ENCODE measurements at places on chromosomes 4 and X.

DNA sequence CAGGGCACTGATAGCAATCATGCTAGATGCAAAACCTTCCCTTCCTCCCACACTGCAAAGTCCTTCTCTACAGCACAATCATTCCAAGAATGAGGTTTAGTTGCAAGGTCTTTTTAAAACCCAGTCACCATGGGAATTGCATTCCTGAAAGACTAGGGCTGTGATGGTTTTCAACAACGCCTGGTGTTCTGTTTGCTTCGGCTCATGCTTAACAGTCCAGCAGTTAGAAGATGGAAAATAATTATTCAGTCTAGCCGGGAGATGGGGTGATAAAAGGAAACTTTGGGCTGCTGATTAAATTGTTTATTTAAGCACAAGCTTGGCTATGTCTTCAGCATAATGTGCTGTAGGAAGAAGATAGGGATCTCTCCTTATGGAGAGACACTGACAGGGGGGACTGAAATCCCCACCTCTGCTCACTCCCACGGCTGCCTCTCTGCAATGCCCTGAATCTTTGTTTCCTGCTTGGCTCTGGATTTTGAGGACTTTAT, 211.4 kb downstream of the MID1IP1 start:
- DNase-seq: peak; percentile 8

- DNase-seq: no peak
Observed at GRCh38 chrX:97096385-97096784, 212.7 kb downstream of the RPA4 start.

DNA sequence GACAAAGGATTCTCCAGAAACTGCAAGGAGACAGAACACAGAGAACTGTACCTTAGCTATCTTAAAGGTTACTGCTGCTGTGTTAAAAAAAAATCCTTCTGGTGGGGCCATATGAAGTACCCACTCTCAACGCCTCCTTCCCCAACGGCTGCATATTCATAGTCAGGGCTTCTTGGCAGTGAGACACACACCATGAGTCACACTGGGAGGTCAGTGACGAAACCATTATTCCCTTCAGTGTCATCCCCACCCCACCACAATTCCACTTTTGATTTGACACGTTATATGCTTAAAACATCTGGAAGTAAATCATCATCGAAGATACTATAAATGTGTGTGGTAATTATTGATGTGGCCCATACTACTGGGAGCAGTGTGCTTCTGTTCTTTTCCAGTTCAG, 271.5 kb downstream of the LDB2 start:
- no peak for DNase-seq

DNA sequence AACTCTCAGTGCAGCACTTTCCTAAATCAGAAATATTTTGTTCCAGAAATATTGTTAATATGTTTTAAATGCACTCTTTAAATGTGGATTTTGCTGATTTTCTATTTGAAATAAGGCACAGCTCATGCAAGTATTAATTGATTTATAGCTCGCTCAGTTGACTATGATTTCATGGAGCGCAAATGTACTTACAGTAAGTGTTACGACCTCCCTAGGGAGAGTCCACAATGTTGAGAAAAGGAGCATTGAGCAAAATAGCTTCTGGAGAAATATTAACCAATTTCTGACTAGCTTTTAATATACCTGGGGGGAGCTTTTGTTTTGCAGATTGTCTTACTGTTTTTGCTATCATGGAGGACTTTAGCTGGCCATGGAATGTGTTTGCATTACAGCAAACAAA, 1687.5 kb downstream of the STIM2 start:
- no peak for DNase-seq

- no peak for DNase-seq
Observed at GRCh38 chr4:11196927-11197522, 231.7 kb downstream of the HS3ST1 start.

DNA sequence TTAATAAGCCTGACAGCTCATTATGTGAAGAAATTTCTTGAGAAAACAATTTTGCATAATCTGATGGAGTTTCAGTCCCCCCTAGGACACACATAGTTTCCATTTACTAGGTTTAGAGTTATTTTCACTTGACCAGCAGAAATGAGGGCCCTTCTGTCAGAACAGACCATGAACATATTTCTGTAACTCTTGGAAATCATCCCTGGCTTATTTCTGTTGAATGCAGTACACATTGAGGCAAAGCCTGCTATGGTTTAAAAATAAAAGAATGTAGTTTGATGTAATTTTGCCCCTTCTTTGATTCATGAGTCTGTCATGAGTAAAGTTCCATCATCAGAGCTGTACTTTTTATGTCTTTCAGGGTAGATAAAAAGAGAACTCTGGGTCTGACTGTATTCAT, 104.6 kb upstream of the ETNPPL start:
- no peak for DNase-seq

- peak; percentile 71 for DNase-seq
Observed at GRCh38 chrX:19177721-19178120, 55.5 kb upstream of the ADGRG2 start.

DNA sequence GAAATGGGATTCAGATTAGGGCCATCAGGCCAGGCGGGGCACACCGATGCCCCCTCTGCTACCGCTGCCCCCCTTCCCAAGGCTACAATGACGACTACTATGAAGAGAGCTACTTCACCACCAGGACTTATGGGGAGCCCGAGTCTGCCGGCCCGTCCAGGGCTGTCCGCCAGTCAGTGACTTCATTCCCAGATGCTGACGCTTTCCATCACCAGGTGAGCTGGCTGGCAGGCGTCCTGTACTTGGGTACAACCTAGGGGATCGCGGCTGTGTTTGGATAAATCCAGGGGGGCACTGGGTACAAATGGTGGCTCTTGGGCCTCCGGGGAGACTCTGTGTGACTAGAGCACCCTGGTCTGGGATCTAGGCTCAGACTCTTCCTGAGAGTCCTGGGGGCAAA, 1.1 kb downstream of the EMD start:
- DNase-seq: no peak

GRCh38 chr4:2781911-2782310, 11.0 kb upstream of the SH3BP2 start:
- no peak for DNase-seq

DNA sequence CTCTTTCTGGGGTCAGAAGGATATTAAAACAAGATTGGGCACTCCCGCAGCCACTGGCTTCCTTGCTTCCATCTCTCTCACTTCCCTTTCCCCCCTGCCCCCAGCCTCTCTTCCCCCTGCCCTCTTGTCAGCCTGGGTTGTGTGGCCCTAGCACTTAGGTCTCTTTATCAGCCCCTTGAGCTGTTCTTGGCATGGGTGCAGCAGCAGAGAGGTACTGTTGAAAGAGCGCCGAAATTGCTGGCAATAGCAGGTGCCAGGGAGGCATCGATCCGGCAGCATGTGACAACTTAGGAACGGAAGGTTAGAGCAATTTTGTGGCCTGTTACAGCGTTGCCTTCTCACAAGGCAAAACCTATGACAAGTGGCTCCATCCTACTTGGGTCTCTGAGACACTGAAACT, 333.1 kb upstream of the IGFBP7 start:
- no peak for DNase-seq

GRCh38 chrX:11408109-11408405, 114.8 kb downstream of the AMELX start:
- no peak for DNase-seq

GRCh38 chrX:109843963-109844751, 111.1 kb upstream of the ACSL4 start:
- DNase-seq: peak; percentile 36

DNA sequence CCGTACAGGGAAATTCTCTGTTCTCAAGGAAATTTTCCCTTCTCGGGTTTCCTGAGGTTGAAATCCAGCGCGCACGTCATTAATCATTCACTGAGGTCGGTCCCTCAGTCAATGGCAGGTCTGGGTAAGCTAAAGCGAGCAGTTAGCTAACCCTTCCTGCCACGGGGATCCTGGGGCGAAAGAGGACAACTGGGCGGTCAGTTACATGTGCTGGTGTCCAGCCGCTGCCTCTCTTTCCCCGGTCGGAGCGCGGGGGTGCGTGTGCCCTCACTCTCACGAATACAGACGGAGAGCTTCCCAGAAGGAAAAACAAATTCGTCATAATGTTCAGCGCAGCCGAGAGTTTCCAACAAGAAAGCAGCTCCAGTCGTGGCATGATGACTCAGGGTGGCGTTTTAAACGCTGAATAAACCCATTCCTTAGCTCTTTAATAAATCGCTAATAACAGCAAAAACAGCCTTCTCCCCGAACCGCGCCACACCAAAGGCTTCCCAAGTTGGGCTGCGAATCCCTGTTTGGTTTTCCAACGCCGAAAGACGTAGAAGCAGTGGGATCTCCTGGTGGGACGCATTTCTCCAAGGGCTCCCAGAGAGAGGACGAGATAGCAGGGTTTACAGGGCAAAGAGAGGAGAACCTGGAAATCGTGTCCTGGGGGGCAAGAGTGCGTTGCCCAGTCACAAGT, 752 bp upstream of the FGF5 start:
- DNase-seq: peak; percentile 66

- DNase-seq: peak; percentile 61
Observed at GRCh38 chr4:53012738-53013137, 150.6 kb downstream of the RASL11B start.

- DNase-seq: no peak
Observed at GRCh38 chr4:25030277-25031076, at the start of gene LGI2. LGI2 (minus strand) TSS chr4:25030946; CDS start chr4:25030693, 253 bp downstream.

- no peak for DNase-seq
Observed at GRCh38 chrX:115642311-115642710, 81.3 kb downstream of the PLS3 start.

DNA sequence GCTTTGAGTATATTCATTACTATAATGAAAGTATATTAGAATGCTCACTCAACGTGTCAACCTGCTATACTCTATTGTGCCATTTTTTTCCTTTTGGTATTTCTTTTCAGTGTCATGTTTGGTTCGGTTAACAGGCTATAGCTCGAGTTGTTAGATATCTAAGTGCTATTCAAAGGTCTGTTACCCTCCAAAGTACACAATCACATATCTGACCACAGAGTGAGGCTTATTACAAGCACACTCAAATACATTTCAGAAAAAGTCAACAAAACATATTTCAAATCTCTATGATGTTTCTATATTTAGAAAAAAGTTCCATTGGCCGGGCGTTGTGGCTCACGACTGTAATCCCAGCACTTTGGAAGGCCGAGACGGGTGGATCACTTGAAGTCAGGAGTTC, 32.8 kb downstream of the WNK3 start:
- DNase-seq: no peak

GRCh38 chrX:56233682-56234081, 1.5 kb downstream of the KLF8 start:
- DNase-seq: no peak

DNA sequence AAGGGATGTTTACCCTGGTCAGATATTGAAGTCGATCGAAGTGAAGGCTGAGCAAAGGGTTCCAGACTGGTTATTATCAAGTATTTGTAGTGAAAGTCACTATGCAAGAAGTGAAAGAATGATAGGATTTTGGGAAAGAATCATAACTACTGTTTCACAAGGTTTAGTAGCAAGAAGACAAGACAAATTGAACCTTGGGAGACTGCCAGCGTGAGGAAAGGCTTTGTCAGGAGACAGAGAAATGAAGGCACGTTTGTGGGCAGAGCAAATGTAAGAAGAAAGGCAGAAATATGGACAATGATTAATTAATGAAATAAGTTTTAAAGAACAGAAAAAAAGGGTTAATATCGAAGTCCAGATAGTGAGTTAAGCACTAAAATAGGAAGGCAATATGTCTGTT, 456.8 kb downstream of the TRIML1 start:
- DNase-seq: no peak

DNA sequence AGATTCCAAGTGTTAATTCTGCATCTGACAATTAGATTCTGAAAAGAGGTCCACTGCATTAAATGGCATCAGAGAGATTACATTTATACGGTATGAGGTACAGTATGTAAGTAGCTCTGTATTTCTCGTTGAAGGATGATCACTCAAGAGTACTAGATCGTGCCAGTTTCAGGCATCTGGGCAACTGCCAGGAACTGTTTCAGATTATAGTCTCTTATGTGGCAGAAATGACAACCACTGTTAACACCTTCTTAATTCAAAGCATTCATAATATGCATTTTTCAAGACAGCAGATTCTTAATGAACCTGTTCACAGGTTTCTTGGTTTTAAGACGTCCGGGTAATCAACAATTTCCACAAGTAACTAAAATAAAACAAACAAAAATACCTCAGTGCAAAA, 1.6 kb downstream of the ANKRD50 start:
- no peak for DNase-seq

- DNase-seq: no peak
Observed at GRCh38 chrX:150903110-150903508, 4.6 kb upstream of the CD99L2 start.

GRCh38 chr4:52822583-52822971, 39.5 kb upstream of the RASL11B start:
- DNase-seq: no peak

DNA sequence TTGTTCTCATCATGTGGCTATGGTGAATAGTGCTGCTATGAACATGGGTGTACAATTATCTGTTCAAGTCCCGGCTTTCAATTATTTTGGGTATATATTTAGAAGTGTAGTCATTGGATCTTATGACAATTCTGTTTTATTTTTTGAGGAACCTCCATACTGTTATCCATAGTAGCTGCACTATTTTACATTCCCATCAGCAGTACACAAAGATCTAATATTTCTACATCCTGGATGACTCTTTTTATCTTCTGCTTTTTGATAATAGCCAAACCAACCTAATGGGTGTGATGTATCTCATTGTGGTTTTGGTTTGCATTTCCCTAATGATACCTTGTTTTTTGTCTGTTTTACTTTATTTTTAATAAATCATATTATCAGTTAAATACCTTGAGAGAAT, 12.9 kb upstream of the IL13RA1 start:
- DNase-seq: no peak

DNA sequence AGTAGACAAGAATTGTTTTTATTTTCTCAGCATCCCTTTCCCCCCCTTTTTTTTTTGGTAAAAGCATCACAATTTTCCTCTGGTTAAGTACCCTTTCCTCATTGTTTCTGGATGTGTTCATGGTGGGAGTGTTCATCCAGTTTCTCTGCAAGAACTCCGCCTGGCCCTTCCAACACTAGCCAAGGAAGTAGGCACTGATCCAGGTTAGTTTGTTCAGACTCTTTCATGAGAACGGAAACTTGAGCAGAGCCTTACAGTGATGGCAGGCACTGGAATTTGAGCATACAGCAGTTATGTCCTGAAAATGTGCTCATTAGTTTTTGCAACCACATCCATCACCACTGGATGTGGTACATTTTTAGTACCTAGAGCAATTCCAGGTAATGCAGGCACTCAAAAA, 336.1 kb upstream of the BOD1L1 start:
- DNase-seq: no peak

- no peak for DNase-seq
Observed at GRCh38 chr4:123405267-123405865, 8.8 kb downstream of the SPRY1 start.

GRCh38 chr4:106238820-106239420, 77.1 kb downstream of the TBCK start:
- peak; percentile 23 for DNase-seq

GRCh38 chr4:3436798-3437581, 4.8 kb upstream of the HGFAC start:
- DNase-seq: no peak

DNA sequence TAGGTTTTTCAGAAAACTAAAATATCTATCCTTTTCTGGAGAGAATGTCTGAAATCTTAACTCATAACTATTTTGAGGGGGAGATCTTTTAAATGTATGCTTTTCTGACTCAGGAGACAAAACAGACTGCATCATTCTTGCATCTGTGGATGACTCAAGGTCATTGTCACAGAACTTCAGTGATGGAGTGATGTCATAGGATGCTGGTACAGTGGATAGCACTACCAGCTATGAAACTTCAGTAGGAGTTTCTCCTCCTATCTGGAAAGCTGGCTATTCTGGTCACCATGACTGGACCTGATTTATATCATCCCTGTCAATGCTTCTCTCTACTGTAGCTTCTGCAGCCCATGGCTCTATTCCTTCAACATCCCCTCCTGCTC, 50.3 kb downstream of the PARM1 start:
- no peak for DNase-seq

- no peak for DNase-seq
Observed at GRCh38 chr4:2834001-2834921, 9.4 kb upstream of the ADD1 start.
